Lung (tissue), 17 donors: ENCODE measurements at places on chromosomes 3 and 15.

DNA sequence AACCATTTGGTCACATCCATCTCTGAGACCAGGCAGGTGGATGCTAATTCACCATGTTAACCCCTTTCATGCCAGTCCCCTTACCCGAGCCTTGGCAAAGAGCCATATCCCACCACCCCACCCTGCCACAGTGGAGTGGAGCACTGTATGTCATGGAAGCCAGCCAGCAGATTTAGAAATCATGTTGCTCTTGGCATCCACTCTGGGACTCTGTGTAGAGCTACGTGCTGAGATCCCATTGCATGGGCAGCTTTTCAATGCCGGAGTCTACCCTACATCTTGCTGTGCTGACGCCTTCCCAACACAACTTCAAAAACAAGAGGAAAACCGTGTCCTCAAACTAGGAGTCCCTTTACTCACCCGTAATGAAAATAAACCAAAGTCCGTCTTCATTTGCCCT lies 131.0 kb downstream of the NTRK3 start:
- no peak for DNase-seq

DNA sequence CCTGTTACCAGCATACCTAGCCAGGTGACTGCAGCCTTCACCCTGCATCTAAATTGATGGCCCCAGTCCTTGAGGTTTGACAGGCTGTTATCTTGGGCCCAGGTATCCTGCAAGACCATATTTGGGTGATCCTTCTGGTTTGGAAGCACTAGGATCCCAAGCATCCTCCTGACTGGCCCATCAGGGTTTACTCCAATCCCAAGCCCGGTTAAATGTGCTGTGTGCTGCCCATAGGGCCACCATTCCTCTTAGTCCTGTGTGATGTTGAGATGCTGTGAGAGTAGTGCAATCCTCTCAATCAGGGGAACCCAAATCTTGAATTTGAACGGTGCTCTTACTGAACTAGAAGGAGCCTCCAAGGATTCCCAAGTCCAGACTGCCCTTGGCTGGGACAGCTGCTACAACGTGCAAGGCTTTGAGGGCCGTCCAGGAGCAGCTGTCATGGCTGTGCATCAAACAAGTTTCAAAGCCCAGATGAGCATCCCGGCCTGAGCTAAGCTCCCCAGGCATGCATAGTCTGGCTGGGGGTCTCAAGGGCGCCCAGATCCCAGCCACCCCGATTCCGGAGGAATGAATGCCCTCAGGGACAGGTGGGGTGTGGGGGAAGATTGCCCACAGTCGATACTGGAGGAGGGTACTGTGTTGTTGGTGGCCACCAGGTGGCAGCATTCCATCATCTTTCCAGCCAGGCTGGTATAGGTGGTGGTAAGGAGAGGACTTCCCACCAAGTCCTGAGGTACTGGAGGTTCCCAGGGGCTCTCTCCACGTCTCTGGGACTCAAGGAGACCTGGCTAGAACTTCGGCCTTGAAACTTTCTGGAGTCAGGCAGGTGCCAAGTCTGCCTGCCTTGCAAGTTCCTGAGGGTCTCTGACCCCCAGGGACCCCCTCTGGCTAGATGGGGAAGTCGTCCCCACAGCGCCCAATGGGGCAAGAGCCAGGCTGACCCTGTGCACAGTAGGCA lies 32.6 kb downstream of the RBM5 start:
- DNase-seq, result peak; percentile 89

GRCh38 chr3:137906985-137907649 lies 102.8 kb upstream of the CLDN18 start:
- no peak for DNase-seq

- no peak for DNase-seq
These were observed 25.8 kb downstream of the ZPLD1 start for GRCh38 chr3:102460579-102460978.

DNA sequence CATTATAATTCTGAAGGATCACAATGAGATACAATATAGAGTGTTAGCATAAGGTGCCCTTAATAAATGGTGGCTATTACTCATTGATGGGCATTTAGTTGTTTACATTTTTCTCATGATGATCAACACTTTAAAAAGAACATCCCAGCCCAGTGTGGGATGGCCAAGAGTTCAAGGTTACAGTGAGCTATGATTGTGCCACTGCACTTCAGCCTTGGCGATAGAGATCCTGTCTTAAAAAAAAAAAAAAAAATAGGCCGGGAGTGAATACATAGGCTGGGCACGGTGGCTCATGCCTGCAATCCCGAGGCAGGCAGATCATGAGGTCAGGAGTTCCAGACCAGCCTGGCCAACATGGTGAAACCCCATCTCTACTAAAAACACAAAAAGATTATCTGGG lies 1.6 kb upstream of the FXR1 start:
- DNase-seq, result no peak
